ENCODE measurements at places on chromosomes 12 and 14. TPM values are rescaled to one million over a fixed set of nuclear protein-coding genes. Genes with fewer than 3 reads are reported as not detected.

KRT6C gene
- total RNA-seq: not detected

LYZ gene
- total RNA-seq: 316 TPM

COCH gene
- 0.60 TPM for total RNA-seq

DNA sequence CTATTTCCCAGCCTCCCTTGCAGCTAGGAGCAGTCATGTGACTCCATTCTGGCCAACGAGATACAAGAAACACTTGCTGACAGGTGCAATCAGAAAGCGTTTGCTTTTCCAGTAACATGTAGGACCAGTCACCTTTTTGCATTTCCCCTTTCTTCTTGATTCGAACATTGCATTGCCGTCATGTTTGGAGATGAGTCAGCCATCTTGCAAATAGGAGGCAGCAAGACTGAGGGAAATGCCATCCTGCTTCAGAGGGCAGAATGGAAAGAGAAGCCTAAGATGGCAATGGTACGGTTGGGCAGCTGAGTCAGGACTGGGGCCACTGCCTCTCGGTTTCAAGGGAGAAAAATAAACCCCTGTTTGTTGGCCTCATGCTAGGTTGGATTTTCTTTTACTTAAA is 34.5 kb upstream of the GPR132 start:
- no peak for DNase-seq
- no peaks in the 10 kb centered on the region for H3K36me3 ChIP-seq
- H3K27me3 ChIP-seq: no peaks in the 10 kb centered on the region
- H3K4me3 ChIP-seq: no peak overlapping the region
- H3K4me1 ChIP-seq: no peaks in the 10 kb centered on the region

DNA sequence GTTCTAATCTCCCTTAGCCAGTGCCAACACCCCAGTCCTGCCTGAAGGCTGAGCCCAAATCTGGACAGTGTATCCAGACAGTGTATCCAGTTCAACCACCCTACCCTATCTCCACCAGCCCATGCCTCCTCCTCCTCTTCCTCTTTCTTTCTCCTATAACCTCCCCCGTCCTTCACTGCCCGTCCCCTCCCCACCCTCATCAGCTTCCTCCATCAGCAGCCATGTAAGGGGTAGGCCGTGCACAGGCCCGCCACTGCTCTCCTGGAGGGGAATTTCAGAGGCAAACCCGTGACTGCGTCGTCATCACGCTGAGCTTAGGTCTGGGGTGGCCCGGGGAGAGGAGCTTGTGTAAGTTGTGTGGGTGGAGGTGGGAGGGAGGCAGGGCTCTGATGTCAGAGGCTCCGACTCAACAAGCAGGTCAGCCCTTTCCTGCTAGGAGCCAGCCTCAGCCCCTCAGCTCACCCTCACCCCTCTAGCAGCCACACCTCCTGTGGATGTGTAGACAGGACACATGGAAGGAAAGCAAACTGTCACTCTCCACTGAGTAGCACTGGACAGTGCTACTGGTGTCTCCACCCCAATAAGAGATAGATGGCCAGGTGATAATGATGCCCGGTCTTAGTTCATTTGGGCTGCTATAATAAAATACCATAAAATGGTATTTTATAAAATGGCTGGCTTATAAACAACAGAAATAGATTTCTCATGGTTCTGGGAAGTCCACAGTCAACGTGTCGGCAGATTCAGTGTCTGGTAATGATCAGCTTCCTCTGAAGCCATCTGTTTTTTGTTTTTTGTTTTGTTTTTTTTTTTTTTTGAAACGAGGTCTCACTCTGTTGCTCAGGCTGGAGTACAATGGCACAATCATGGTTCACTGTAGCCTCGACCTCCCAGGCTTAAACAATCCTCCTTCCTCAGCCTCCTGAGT is 50.5 kb downstream of the IRF2BPL start:
- no peak overlapping the region for H3K4me3 ChIP-seq
- H3K27me3 ChIP-seq: no peaks in the 10 kb centered on the region
- no peaks in the 10 kb centered on the region for H3K36me3 ChIP-seq
- no peak overlapping the region for H3K27ac ChIP-seq
- peaks cover 16% of the 10 kb centered on the region for H3K4me1 ChIP-seq
